Memory B cell (primary cell): ENCODE measurements at places on chromosomes 1 and 21.

GRCh38 chr1:188590641-188591040 is 1761.9 kb downstream of the PLA2G4A start:
- H3K27ac ChIP-seq: no peak overlapping the region
- no peaks in the 10 kb centered on the region for H3K27me3 ChIP-seq
- H3K36me3 ChIP-seq: no peaks in the 10 kb centered on the region
- no peak overlapping the region for H3K4me3 ChIP-seq
- H3K4me1 ChIP-seq: no peaks in the 10 kb centered on the region

- H3K27me3 ChIP-seq: peaks cover 41% of the 10 kb centered on the region
- no peak overlapping the region for H3K4me3 ChIP-seq
- DNase-seq: no peak
- H3K4me1 ChIP-seq: peaks cover 12% of the 10 kb centered on the region
Observed at GRCh38 chr1:916173-917075, 7.3 kb upstream of the SAMD11 start.

GRCh38 chr21:14115646-14116045 is 95.1 kb downstream of the LIPI start:
- H3K36me3 ChIP-seq: no peaks in the 10 kb centered on the region
- no peaks in the 10 kb centered on the region for H3K27me3 ChIP-seq
- DNase-seq: no peak

DNA sequence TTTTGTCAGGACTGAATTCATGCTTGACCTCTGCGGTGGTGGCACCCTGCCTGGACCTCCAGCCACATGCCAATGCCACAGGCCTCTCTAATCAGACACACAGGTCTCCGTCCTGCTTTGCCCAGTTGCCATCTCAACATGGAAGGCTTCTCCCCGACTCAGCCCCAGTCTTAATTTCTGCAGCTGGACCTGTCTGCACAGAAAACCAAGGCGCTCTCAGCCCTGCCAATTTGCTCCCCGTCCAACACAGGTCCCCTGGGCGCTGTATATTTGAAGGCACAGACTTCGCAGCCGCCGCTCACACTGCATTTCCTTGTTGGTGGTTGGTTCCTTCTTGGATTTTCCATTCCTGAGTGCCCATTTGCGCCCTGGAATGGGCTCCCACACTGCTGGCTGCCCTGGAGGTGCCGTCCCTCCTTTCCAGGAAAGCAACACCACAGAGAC is 28.0 kb upstream of the PLEKHG5 start:
- no peaks in the 10 kb centered on the region for H3K4me1 ChIP-seq
- no peaks in the 10 kb centered on the region for H3K27me3 ChIP-seq
- H3K27ac ChIP-seq: no peak overlapping the region
- no peak overlapping the region for H3K4me3 ChIP-seq
- H3K36me3 ChIP-seq: peaks cover 1% of the 10 kb centered on the region

- no peaks in the 10 kb centered on the region for H3K4me1 ChIP-seq
- H3K27ac ChIP-seq: no peak overlapping the region
- H3K36me3 ChIP-seq: no peaks in the 10 kb centered on the region
- no peak for DNase-seq
- peaks cover 20% of the 10 kb centered on the region for H3K27me3 ChIP-seq
Observed at GRCh38 chr1:159266832-159267231, 35.3 kb upstream of the FCER1A start.

- no peak overlapping the region for H3K27ac ChIP-seq
- H3K27me3 ChIP-seq: peaks cover 13% of the 10 kb centered on the region
- H3K4me3 ChIP-seq: no peak overlapping the region
- peak; percentile 45 for DNase-seq
Observed at GRCh38 chr1:119808972-119809550, 2.2 kb downstream of the REG4 start.

- peaks cover 16% of the 10 kb centered on the region for H3K4me1 ChIP-seq
Observed at GRCh38 chr1:166858726-166859419, 17.2 kb downstream of the TADA1 start.

DNA sequence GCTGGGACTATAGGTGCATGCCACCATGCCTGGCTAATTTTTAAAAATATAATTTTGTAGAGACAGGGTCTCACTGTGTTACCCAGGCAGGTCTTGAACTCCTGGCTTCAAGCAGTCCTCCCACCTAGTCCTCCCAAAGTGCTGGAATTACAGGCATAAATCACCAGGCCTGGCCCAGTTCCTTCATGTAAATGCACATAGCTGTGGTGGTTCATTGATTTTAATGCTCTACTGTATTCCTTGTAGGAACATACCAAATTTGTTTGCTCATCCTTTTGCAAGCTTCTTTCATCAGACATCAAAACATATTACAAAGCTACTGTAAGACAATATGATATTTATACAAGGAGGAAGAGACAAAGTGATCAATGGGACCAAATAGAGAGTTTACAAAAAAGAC is 237.5 kb upstream of the ESRRG start:
- H3K4me3 ChIP-seq: no peak overlapping the region
- H3K36me3 ChIP-seq: no peaks in the 10 kb centered on the region
- no peaks in the 10 kb centered on the region for H3K4me1 ChIP-seq
- no peak overlapping the region for H3K27ac ChIP-seq
- peaks cover 1% of the 10 kb centered on the region for H3K27me3 ChIP-seq

DNA sequence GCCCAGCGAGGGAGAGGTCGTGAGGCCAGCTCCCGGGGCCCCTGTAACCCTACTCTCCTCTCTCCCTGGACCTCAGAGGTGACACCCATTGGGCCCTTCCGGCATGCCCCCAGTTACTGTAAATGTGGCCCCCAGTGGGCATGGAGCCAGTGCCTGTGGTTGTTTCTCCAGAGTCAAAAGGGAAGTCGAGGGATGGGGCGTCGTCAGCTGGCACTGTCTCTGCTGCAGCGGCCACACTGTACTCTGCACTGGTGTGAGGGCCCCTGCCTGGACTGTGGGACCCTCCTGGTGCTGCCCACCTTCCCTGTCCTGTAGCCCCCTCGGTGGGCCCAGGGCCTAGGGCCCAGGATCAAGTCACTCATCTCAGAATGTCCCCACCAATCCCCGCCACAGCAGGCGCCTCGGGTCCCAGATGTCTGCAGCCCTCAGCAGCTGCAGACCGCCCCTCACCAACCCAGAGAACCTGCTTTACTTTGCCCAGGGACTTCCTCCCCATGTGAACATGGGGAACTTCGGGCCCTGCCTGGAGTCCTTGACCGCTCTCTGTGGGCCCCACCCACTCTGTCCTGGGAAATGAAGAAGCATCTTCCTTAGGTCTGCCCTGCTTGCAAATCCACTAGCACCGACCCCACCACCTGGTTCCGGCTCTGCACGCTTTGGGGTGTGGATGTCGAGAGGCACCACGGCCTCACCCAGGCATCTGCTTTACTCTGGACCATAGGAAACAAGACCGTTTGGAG is 23.7 kb upstream of the TNFRSF1B start:
- H3K27me3 ChIP-seq: no peaks in the 10 kb centered on the region
- peak overlapping the region; percentile 33 for H3K4me3 ChIP-seq
- H3K4me1 ChIP-seq: peaks cover 35% of the 10 kb centered on the region
- H3K27ac ChIP-seq: peak overlapping the region; percentile 81
- H3K36me3 ChIP-seq: no peaks in the 10 kb centered on the region

GRCh38 chr1:25689686-25690381 is 73.2 kb downstream of the MAN1C1 start:
- H3K27me3 ChIP-seq: peaks cover 4% of the 10 kb centered on the region
- no peak for DNase-seq
- no peaks in the 10 kb centered on the region for H3K36me3 ChIP-seq
- no peak overlapping the region for H3K4me3 ChIP-seq
- no peak overlapping the region for H3K27ac ChIP-seq

DNA sequence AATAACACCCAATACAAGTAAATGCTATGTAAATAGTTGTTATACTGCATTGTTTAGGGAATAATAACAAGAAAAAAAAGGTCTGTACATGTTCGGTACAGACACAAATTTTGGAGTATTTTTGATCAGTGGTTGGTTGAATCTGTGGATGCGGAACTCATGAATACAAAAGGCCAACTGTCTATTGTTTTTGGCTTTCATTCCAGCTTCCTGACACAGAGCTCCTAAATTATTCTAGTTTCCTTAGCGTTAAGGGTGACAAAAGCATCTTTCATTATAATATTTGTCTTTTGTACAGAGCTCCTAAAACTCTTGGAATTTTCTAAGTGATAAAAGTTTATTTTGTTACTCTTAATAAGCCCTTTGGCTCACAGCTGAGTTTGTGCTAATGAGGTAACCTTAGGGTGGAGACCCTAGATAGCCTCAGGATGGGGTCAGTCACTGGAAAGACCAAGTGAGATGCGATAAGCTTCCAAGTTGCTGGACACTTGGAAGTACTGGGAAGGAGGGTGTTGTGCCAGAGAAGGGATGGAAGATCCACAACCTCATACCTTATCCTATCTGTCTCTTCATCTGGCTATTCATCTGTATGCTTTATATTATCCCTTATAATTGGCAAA is 57.4 kb upstream of the PRRC2C start:
- H3K36me3 ChIP-seq: no peaks in the 10 kb centered on the region
- H3K4me1 ChIP-seq: no peaks in the 10 kb centered on the region
- no peak overlapping the region for H3K4me3 ChIP-seq

- no peak overlapping the region for H3K4me3 ChIP-seq
- no peaks in the 10 kb centered on the region for H3K4me1 ChIP-seq
- DNase-seq: no peak
- peaks cover 19% of the 10 kb centered on the region for H3K27me3 ChIP-seq
- no peaks in the 10 kb centered on the region for H3K36me3 ChIP-seq
- H3K27ac ChIP-seq: no peak overlapping the region
Observed at GRCh38 chr1:201313086-201313485, 29.8 kb downstream of the PKP1 start.

DNA sequence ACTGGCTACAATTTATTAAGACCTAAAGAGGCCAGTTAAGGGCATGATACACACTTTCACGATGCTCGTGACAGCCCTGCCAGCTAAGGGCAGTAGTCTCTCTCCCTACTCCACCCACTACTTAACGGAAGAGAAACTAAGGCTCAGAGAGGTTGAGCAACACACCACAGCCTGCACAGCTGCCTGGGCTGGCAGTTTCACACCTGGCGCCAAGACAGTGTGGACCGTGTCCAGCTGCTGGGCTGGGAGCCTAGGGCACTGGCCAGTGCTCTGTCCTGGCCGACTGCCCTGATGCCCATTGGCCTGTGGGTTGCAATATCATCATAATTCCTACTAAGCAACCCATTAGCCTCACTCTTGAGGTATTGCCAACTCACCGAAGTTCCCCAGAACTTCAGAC is 27.6 kb downstream of the TENT5C start:
- peaks cover 63% of the 10 kb centered on the region for H3K4me1 ChIP-seq
- H3K27me3 ChIP-seq: no peaks in the 10 kb centered on the region
- H3K36me3 ChIP-seq: peaks cover 13% of the 10 kb centered on the region
- no peak for DNase-seq
- no peak overlapping the region for H3K4me3 ChIP-seq

DNA sequence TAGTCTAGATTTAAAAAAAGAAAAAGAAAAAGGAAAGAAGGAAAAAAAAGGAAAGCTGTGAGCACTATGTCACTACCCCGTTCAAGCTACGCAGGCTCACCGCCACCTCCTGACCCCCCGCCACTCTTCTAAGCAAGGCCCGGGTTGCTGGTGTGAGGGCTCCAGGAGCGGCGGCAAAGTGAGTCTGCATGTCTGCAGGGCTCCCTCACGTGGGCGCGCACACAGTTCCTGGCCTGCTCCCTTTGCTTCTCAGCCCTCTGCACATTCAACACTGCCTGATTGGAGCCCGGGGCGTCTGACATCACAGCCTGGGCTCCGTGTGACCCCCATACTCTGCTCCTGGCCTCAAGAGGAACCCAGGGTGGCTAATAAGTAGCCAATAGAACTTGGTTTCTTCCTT is 81.4 kb upstream of the TLR5 start:
- H3K4me1 ChIP-seq: no peaks in the 10 kb centered on the region
- H3K36me3 ChIP-seq: no peaks in the 10 kb centered on the region
- H3K4me3 ChIP-seq: no peak overlapping the region
- peaks cover 18% of the 10 kb centered on the region for H3K27me3 ChIP-seq
- no peak for DNase-seq

DNA sequence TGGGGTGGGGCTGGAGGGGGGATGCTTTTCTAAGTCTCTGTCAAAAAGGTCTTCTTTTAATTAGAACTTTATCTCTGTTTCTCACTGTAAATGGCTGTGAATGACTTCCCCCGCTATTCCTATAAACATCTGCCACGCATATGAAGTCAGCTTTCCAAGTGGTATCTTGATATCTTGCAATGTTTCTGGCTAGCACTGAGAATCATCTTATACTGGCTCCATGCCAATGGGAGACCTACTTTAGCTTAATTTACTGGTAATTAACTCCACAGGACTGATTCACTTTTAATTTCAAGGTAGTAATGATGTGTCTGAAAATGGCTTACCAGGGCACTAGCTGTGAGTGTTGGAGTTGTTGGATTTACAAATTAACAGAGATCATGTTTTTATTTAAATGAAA is 4.3 kb downstream of the GPR88 start:
- no peak overlapping the region for H3K27ac ChIP-seq
- no peak overlapping the region for H3K4me3 ChIP-seq
- peaks cover 10% of the 10 kb centered on the region for H3K27me3 ChIP-seq
- H3K4me1 ChIP-seq: peaks cover 12% of the 10 kb centered on the region

- H3K4me1 ChIP-seq: peaks cover 13% of the 10 kb centered on the region
- DNase-seq: no peak
- no peak overlapping the region for H3K4me3 ChIP-seq
Observed at GRCh38 chr1:2502661-2503553, 23.5 kb downstream of the PANK4 start.

- peaks cover 7% of the 10 kb centered on the region for H3K36me3 ChIP-seq
- no peaks in the 10 kb centered on the region for H3K27me3 ChIP-seq
- no peak for DNase-seq
- no peak overlapping the region for H3K27ac ChIP-seq
- H3K4me1 ChIP-seq: no peaks in the 10 kb centered on the region
- H3K4me3 ChIP-seq: no peak overlapping the region
Observed at GRCh38 chr1:77834771-77835334, 53.6 kb upstream of the NEXN start.

DNA sequence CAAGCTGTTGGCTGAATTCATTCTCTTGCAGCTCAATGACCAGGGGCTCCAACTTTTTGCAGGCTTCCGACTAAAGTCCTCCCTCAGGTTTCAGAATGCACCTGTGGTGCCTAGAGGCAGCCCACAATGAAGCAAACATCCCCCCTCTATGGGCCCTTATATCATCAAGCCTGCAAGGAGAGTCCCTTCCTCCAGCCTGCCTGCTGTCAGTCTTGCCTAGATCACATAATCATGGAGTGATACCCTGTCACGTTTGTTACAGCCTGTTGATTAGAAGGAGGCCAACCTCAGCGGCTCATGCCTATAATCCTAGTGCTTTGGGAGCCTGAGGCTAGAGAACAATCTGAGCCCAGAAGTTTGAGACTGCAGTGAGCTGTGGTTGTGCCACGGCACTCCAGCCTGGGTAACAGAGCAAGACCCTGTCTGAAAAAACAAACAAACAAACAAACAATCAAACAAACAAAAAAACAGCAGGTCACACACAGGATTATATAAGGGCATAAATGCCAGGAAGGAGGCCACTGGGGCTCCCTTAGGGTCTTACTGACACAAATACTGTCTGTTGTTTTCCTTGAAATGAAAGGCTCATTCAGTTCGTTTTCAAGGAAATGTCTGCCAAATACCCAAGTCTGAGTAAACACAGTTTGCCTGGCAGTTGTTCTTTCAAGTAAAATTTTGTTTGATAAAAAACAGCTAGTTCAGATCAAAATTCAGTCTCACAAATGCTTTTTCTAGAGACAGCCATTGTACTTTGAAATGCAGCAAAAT is 4.7 kb upstream of the SPRR3 start:
- H3K4me1 ChIP-seq: no peaks in the 10 kb centered on the region
- no peak for DNase-seq
- H3K4me3 ChIP-seq: no peak overlapping the region
- no peak overlapping the region for H3K27ac ChIP-seq
- no peaks in the 10 kb centered on the region for H3K36me3 ChIP-seq
